NCI-H446 (cell line): ENCODE measurements at places on chromosomes 1 and 21.

- no peak for DNase-seq
Measured at GRCh38 chr1:78779831-78780230, 130.2 kb downstream of the IFI44 start.

GRCh38 chr1:187537936-187538335, 709.2 kb downstream of the PLA2G4A start:
- peak; percentile 51 for DNase-seq

DNA sequence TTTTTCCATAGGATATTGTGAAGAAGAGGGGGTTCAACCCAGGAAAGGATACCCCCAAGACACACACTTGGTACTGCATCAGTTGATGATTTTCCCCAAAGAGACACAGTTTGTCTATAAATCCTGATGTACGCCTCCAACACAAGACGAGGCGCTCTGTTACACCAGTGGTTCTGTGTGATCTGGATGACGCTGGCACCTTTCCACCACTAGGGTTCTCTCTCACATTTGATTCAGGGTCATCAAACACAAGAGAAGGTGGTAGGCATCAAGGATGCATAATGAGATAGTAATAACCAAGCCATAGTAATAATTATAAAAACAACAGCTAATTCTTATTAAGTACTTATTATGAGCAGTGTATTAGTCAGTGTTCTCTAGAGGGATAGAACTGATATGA, 508.8 kb upstream of the ZP4 start:
- DNase-seq, result no peak

DNA sequence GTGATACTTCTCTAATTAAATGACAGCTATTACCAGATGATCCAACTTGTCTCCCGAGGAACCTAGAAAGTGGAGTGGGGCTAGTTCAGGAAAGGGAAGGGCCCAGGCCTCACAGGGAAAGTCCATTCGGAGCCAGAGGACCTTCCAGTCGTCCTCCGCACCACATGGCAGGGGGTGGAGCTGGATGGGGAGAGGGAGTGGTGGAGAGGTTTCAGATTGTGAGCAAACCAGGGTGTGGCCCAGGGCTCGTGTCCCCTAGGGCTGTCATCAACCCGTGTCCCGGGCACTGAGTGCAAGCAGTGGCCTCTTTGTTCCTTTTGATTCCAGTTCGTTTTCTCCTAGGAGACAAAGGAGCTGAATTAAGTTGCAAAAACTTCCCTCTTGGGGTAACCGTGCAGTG, 114.9 kb downstream of the HUNK start:
- no peak for DNase-seq

- DNase-seq, result peak; percentile 34
Measured at GRCh38 chr1:104402178-104402577, 652.5 kb downstream of the AMY1C start.

DNA sequence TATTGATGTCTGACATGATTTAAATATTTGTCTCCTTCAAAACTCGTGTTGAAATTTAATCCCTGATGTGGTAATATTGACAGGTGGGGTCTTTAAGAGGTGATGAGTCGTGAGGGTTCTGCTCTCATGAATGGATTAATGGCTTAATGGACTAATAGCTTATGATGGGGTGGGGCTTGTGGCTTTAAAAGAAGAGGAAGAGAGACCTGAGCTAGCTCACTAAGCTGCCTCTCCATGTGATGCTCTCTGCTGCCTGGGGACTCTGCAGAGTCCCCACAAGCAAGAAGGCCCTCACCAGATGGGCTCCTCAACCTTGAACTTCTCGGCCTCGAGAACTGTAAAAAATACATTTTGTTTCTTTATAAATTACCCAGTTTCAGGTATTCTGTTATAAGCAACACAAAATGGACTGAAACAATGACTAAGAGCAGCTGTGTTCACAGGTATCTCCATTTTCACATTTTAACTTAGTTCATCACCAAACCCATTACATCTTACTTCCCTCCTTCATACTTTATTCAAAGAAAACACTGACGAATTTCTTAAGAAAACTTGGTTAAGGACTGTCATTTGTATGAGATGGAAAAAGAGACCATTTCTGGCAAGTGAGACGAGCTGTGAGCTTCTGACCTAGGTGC, 12.1 kb upstream of the AIM2 start:
- no peak for DNase-seq

DNA sequence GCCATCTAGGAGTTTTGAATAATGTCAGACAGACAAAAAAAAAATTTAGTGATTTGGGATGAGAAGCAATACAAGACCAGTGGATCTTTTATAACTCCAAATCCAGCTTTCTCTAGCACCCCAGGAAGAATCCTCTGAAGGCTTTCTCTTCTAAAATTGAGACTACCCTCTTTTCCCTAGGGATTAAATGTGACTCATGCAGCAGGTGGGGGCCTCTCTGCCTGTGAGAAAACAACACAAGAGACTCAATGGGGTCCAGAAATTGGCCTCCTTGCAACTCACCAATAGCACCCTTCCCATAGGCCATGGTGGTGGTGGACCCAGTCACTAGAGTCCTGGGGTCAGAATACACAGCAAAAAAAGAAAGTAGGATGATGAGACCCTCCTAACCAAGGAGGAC, 120.3 kb upstream of the ATP1A1 start:
- no peak for DNase-seq

- DNase-seq, result no peak
Measured at GRCh38 chr1:226400519-226401354, 7.2 kb downstream of the PARP1 start.

DNA sequence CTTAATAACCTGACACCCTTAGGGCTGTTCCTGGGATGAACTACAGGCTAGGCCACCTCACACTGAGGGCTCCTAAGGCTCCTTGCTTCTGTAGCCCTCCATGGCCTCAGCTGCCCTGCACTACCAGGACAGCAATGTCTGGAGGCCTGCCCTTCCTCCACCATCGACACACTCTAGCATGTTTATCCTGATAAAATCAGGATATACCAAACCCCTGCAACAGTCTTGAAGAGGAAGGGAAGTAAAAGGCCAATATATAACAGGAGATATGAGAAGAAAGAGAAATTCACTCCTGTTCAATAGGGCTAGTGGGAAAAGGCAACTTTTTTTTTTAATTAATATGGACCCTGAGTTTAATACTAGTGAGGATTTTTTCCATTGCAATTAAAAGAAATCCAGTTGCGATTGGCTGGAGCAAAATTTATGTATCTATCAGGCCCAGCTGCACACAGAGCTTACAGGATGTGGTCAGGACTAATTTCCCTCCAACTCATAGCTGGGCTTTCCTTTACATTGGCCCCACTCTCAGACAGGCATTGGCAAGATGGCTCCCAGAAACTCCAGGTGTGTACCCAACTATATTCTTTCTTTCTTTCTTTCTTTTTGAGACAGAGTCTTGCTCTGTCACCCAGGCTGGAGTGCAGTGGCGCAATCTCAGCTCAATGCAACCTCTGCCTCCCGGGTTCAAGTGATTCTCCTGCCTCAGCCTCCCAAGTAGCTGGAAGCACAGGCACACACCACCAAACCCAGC, 13.5 kb upstream of the ATP2B4 start:
- no peak for DNase-seq
